ENCODE measurements at places on chromosomes 2 and 18.

GRCh38 chr2:95332036-95332435, 34.9 kb downstream of the KCNIP3 start:
- DNase-seq = no peak

GRCh38 chr2:161138429-161138828, 21.8 kb upstream of the TANK start:
- DNase-seq = no peak

DNA sequence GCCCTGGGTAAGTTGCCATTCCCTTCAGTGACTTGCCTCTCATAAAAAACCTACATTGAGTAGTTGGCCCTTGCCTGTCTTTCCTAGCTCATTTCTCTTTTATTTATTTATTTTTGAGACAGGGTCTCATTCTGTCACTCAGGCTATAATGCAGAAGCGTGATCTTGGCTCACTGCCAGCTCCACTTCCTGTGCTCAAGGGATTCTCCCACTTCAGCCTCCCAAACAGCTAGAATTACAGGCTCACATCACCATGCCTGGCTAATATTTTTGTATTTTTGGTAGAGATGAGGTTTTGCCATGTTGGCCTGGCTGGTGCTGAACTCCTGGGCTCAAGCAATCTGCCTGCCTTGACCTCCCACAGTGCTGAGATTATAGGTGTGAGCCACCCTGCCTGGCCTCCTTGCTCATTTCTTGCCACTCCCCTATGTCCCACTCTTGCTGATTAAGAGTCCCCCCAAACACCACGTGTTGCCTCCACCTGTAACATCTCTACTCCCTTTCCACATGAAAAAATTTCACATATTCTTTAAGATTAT, 12.6 kb downstream of the EVA1A start:
- no peak for DNase-seq

DNA sequence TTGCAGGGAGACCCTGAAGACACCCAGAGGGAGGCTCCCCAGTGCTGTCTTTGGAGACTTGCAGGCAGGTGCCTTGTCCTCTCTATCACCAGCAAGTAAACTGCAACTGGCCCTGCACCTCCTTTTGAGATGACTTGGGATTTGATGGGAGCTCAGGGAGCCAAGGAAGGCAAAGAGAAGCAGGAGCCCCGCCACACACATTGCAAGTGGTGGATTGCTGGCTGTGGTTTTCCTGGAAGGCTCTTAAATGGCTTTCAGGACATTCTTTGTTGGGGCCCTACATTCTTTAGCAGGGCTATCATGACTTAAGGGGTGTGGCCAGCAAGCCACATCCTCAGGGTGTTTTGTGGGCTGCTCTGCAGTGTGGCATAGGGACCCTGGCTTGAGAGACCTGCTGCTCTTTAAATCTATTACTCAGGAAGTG, 39.9 kb upstream of the CDC42EP3 start:
- peak; percentile 99 for DNase-seq

DNA sequence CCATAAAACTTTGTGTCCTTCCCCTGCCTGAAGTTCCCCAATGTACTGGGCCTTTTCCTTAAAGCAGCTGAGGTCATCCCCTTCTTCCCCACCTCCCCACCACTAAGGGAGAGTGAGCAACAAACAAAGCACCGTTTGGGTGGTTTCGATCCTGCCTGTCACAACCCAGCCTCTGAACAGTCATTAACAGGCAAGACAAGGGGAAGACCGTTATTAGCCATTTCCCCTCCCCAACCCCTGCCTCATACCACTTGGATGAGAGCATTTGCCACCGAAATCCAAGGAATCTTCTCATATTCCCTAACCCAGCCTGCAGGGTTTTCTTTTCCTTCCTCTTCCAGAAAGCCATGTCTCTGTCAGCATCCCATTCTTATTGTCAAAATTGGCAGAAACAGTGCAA, 65.6 kb downstream of the STRADB start:
- no peak for DNase-seq

DNA sequence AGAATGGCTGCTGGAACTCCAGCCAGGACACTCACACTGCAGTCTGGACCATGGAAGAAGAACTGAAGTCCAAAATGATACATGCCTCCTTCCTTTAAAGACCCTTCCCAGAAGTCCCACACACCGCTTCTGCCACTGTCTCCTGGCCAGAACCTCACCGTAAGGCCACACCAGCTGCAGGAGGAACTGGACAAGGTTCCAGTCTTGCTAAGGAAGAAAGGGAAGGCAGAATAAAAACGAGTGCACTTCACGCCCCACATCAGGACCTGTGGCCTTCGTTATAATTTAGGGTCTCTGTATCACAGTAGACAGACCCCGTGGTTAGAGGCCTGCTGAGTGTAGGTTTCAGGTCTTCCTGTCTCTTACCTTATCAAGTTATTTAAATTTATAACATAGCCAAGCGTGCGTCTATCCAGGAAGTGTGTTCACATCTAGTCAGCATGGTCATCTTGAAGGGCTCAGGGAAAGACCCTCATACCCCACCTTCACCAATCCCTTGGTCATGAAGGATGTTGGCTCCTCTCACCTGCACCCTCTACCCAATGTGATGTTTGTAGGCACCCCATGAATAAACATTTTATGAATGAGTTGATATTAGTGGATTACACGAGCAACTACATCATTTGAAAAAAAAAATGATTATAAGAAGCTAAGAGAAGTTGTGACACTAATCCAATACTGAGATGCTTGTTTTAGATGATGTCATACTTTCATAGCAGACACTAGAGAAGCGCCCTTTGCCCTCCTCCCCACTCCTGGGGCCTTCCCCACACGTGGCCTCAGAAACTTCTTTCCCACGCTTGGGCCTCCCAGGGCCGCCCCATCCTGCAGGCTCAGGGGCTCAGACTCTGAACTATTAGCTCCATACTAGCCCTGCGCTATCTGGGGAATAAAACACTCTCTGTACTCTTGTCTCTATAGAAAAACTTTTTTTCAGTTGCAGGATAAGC, 157.6 kb downstream of the FAM210A start:
- DNase-seq = no peak

- no peak for DNase-seq
These were observed 139.6 kb upstream of the RAB12 start for GRCh38 chr18:8469544-8470130.

- DNase-seq = no peak
These were observed 635.2 kb downstream of the DPP10 start for GRCh38 chr2:115077626-115078025.

- DNase-seq = no peak
These were observed 99.5 kb downstream of the RBMS1 start for GRCh38 chr2:160394153-160394552.

- peak; percentile 84 for DNase-seq
These were observed 58.7 kb upstream of the SP3 start for GRCh38 chr2:174023591-174024523.

- no peak for DNase-seq
These were observed 57.3 kb downstream of the TMEFF2 start for GRCh38 chr2:192137451-192137850.

DNA sequence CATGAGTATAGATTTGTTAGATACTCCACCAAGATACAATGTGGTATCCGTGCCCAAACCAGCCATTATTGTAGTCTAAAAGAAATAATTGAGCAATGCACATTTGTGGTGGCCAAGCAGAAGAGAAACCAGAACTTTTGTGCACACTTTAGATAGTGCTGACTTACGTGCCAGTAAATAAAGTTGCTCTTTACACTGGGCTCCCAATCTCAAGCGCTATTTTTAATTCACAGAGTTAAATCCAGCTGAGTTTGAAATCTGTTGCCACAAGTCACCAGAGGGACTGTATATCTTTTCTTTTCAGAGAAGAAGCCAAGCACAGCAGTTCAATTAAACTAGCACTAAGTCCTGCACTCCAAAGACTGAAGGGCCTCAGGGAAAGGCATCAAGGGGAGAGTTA, 680.4 kb downstream of the TDRD15 start:
- no peak for DNase-seq

- DNase-seq = no peak
These were observed 1.5 kb downstream of the DNAJB2 start for GRCh38 chr2:219280651-219281050.

DNA sequence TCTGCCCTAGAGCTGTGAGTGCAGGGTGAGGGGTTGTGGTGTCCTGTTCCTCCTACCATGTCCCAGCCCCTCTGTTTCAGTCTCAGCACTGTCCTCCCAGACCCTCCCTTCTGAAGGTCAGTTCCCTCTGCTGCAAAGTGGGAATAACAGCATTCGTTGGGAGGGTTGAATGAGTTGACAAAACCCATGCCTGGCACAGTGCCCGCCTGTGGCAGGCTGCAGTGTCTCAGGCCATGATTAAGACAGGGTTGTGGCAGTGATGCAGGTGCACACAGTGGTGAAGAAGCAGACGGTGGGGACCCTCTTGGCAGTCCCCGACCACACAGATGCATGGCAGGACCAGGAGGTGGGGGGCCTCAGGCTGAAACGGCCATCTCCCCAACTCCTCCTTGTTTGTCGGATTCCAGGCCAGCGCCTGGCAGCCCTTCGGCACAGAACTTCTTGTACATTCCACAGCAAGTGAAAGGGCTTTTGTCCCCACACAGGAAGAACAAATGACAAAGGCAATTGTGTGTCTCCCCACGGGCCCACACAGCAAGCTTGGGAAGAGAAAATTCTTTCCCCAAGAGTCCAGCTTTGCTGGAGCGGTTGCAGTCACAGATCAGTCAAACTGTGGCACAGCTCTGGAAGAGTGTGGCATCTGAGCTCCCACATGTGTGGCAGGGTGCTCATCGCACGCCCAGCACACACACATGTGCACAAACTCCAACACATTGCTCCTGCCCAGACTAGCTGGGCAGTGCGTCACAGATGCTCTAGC, 92.0 kb upstream of the MSH2 start:
- DNase-seq = no peak

DNA sequence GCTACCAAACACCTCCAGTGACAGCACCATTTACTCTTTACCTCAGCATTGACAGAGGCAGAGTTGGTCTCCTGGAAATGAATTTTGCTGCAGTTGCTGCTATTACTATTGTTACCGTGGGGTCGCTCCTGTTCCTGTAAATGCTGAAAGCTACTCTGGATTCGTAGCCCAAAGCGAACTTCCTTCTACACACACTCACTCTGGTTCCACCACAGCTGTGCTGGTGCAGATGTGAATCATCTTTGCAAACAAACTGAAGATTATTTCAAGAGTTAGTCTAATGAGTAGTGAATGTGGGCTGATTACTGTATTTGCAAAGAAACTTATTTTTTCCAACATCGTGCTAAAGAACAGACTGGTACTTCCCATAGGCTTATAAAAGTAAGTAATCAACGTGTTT, 304.0 kb downstream of the LPIN1 start:
- peak; percentile 93 for DNase-seq
